ENCODE measurements at places on chromosomes 1 and 21.

DNA sequence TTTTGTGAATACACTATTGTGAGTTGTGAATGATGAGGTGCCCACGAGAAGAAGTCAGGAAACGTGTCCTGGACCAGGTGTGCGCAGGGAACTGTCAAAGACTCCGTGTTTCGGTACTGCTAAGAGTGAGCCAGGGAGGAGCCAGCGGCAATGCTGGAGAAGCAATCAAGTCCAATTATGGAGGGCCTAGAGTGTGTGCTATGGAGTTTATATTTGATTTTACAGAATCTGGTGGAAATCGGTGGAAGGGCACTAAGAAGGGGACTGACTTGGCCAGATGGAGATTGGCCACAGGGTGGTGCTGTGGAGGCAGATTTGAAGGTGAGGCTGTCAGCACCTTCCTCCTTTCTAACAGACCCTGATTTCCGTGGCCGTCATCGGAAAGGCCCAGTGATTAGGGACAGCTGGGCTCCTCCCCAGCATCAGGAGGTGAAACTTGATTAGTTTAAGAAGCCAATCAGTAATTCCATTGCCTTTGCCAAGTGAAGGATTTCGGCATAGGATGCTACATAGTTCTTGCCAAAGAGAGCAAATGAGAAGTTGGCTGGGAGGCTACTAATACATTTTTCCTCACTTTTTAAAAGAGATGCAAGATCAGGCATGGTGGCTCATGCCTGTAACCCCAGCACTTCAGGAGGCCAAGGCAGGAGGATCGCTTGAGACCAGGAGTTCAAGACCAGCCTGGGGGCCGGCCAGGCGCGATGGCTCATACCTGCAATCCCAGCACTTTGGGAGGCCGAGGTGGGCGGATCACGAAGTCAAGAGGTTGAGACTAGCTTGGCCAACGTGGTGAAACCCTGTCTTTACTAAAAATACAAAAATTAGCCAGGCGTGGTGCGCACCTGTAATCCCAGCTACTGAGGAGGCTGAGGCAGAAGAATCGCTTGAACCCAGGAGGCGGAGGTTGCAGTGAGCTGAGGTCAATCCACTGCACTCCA, 7.0 kb downstream of the PTCH2 start:
- DNase-seq: peak; percentile 83

GRCh38 chr1:167628741-167629515, 1.1 kb upstream of the RCSD1 start:
- DNase-seq: no peak

- DNase-seq: no peak
Measured at GRCh38 chr1:212366901-212367300, 47.8 kb downstream of the PACC1 start.

DNA sequence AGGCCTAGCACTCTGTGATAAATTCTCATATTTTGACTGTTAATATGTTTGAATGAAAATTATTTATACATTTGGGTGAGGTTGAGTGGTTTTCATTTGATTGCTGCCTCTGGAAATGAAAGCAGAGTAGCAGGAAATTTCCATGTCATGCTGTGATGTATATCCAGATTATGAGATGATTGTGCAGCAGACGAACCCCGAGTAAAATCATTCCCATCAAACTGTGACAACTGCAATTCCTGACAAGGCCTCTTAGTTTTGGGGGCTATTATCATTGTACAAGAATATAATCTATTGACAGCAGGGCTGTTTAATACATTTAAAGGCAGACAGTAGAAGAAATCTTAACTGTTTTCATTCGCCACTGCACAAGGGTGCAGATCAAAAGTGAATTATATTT, 134.8 kb downstream of the ATG4C start:
- DNase-seq: no peak

DNA sequence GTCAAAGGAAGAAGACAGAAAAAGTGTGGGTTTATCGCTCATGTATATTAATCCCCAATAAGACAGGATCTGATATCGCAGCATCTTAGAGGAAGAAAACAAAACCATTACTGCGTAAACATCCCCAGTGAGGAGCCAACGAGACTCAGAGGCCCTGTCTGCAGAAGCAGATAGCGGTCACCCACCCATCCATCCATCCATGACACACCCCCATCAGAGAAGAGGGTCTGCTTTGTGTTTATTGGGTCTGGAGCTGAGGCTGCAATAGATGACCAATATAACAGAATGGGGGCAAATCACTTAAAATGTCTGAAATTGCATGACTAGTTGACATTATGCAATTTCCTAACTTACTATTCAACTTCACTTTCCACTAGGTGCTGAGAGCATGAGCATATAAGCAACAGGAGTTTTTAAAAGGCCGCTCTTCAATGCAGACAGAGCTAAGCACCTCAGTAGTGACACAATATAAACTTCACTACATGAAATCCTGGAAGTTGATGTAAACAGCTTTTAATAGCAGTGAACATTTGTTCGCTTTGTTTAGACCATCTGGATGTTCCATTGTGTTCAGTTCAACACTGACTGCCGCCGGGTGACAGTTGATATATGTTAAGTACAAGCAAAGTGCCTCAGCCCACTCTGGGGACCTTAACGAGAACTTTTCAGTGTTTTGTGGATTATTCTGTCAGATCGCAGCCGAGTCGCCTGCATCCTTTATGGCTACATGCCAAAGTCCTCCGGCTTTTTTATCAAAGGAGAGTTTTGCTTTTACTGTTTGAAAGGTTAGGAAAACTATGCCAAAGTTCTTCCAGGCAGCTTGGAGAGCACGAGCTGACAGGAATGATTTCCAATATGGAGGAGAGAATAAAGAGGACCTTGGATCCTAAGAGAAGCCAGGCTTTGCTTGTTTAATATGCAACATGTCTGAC, 167.5 kb downstream of the ZNF281 start:
- DNase-seq: peak; percentile 69

- no peak for DNase-seq
Measured at GRCh38 chr1:102798718-102799117, 309.6 kb downstream of the COL11A1 start.

DNA sequence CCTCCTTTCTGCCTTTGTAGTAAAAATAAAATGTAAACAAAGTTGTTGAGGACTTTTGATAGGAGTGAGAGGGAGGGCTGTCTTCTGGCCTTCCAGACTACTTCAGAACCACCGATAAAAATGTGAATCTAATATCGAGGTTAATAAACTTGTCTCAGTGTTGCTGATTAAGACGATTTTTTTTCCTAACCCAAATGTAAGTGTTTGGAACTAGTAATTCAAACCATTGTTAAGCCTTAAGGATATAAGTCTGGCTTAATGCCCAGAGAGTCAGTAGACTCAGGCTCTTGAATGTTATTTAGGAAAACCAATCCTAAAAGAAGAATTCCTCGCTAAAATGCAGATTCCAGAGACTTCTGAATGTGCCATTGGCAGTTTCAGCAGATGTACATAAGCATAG, 356.9 kb downstream of the SIPA1L2 start:
- no peak for DNase-seq

DNA sequence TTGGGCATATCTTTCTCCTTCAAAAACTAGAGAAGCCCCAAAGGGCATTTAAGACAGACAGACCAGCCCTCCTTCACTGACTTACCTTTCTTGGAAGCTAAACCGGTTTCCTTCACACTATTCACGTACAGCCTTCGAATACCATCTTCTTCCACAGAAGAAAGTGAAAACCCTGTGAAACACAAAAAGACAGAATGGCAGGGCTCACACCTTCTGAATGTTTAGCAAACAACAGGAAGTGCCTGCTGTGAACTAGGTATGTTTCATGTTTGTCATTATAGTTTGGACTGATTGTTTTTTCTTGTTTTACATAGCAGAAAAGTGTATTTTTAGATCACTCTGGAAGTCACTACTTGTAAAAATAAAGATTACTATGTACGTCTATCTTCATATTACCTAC, 148.6 kb upstream of the KRTAP19-8 start:
- DNase-seq: no peak

DNA sequence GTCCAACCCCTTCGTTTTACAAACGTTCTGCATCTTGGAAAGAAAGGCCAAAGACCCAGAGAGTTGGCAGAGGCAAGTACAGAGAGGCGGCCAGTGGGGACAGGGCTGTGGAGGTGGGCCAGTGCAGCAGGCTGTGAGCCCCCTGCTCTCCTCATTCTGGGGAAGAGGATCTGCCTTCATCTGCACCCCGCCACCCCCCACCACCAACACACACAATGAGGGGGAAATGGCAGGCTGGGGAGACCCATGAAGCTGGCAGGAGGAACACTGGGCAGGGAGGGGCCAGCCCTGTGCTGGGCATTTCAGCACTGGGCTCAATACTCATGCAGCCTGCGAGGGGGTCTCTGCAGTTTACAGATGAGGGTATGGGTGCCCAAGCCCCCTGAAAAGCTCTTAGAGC, 14.6 kb downstream of the STMN1 start:
- DNase-seq: no peak

- DNase-seq: no peak
Measured at GRCh38 chr21:23664193-23664694, 1943.0 kb downstream of the MRPL39 start.

DNA sequence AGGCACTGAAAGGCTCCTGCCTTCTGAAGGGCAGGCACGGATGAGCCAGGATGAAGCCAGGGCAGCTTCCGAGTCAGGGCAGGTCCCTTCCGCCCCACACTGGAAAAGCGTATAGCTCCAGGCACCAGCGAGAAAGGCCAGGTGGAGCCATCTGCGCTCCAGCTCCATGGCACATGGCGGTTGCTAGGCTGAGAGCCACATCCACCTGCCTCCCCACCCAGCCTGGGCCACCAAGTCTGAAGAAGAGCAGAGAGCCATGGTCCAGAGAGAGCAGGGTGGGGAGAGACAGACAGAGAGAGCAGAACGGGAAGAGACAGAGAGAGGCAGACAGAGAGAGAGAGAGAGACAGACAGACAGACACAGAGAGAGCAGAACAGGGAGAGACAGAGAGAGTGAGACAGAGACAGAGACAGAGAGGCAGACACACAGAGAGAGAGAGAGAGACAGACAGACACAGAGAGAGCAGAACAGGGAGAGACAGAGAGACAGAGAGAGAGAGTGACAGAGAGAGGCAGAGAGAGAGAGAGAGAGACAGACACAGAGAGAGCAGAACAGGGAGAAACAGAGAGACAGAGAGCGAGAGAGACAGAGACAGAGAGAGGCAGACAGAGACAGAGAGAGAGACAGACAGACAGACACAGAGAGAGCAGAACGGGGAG, 5.2 kb downstream of the FNDC10 start:
- DNase-seq: no peak

DNA sequence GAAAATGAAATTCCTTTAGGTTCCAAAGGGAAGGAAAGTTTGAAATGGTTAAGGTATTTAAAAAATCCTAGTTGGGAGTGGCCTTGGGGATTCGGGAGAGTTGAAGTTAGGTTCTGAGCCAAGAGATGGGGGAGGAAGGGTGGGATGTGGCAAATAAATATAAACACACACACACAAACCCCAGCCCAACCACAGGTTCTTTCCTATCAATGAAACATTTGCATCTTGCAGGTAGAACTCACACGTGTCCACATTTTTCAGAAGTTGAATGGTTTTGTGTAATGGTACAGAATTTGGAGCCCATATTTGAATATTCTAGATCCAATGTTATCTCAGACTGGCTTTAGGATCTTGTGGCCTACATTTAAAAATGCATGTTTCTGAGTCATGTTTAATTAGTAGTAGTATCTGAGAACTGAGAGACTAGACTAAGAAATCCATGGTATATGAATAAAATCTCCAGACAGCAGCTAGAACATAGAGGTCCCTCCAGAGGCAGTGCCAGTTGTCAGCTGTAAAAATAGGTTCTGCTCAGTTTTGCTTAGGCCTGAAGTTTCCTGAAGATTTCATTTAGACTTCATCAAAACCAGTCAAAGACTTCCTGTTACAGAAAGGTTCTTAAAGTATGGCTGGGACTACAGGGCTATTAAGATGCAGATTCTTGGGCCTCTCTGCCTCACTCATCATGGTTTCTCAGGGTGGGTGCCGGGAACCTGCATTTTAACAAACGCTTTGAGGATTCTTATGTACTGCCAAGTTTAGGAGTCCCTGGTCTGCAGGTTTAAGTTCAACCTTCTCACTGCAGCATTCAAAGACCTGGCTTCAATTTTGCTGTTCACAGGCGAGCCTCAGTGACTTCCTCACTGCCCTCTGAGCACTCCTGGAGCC, 21.3 kb downstream of the RUNX1 start:
- no peak for DNase-seq

- no peak for DNase-seq
Measured at GRCh38 chr1:25912076-25912831, 6.0 kb upstream of the STMN1 start.

GRCh38 chr1:9451081-9451480, 88.2 kb upstream of the SLC25A33 start:
- DNase-seq: no peak

DNA sequence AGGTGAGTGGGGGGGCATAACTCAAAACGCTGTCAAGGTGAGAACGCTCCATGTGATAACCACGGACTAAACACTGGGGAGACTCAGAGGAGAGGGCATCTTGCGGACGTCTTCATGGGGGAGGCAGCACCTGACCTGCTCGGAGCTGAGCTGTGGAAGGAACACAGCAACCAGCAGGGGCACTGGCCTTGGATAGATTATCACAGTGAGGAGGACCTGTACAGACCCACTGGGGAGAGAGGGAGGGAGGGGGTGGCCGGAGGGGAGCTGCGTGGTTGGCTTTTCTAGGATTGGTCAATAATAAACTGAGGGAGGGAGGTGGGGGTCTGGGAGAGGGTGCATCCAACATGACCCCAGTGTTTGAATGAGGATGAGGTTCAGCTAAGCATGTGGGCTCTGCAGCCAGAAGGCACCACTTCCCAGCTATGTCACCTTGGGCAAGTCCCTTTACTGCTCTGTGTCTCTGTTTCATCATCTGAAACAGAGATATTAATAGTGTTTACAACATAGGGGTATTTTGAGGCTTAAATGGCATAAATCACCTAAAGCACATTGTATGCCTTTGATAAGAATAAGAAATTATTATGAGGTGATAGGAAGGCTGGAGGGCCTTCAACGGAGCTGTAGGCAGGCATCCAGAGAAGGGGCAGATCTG, 123.3 kb downstream of the GRIK3 start:
- DNase-seq: no peak

GRCh38 chr1:50604580-50604979, 181.3 kb upstream of the DMRTA2 start:
- DNase-seq: no peak

GRCh38 chr1:36839485-36839884, 194.8 kb downstream of the GRIK3 start:
- no peak for DNase-seq

DNA sequence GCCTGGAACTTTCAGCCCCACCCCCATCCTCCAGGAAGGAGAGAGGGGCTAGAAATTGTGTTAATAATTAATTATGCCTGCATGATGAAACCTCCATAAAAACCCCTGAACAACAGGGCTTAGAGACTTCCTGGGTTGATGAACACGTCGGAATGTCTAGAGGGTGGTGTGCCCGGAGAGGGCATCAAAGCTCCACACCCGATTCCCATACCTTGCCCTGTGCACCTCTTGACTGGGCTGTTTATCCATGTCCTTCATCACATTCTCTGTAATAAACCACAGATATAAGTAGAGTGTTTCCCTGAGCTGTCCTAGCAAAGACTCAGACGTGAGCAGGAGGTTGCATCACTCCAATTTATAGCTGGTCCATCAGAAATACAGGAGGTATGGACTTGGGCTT, 624.0 kb downstream of the NPHP4 start:
- DNase-seq: no peak

Measured in NCI-H1092 treated with DMSO at 0.1 percent for 48 hours (cell line).